AML-193 (cell line): ENCODE measurements at places on chromosomes 3 and 15.
A peak's percentile ranks its signal among the peaks of the same experiment; 100 is the strongest.

- DNase-seq, result no peak
Measured at GRCh38 chr15:50916400-50916799, 7.9 kb downstream of the AP4E1 start.

GRCh38 chr3:66922058-66922457 is 76.0 kb upstream of the KBTBD8 start:
- DNase-seq, result no peak

DNA sequence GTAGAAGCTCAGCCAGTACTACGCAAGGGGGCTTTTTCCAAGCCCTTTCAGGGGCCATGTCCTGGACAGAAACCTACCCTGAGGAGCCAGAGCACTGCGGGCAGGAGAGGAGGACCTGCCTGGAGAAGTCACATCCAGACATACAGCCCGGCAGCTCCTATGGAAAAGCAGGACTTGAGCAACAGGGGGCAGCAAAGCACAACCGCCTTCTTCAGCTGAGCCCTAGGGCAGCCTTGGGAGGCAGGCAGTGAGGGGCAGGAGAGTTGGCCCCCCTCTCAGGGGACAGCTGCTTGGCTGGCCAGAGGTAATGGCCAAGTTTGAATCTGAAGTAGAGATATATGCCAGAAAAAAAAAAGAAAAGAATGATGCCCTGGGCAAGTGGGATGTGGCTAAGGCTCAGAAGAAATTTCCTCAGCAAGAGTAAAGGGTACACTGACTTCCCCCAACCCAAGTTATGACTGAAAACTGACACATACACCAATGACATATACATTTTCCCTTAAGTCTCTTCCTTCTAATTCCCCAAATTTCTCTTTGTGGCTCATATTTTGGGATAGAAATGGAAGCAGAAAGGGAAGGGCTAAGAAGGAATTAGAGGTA is 56.9 kb downstream of the CYP19A1 start:
- DNase-seq, result peak; percentile 58

DNA sequence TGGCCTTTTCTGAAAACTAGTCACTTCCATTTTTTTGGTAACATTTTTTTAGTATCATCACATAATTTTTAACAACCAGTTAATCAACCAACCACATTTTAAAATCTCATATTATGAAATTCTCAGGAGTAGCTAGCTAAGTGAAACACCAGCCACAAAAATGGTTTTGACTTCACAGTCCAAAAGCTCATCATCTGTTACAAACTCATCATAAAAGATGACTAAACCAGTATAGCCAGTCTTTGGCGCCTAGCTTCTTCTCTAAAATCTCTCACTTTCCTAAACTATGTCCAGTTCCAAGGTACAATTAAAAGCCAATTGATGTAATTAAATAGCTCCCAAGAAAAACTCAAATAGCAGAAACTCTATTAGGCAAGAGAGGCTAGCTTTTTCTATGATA is 88.2 kb upstream of the ZNF385D start:
- no peak for DNase-seq

DNA sequence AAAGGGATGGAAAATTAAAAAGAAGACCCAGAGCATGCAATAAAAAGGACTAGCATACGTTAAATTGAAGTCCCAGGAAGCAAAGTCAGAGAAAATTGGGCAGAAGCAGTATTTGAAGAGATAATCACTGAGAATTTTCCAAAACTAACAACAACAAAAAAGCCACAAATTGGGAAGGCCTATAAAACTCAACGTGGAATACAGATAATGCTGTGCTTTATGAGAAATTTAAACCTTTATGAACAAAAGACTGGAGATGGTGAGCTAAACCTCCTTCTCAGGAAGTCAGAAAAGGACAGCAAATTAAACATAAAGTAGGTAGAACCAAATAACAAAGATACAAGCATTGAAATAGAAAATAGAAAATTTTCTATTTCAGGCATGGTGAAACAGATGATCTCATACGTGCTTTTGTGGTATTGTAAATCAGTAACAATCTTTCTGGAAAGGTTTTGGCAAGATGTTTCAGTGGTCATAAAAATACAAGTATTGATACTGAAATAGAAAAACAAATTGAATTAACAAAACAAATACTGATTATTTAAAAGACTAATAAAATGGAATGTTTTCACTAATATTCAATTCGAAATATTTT is 55.6 kb downstream of the LYSMD4 start:
- DNase-seq, result no peak

DNA sequence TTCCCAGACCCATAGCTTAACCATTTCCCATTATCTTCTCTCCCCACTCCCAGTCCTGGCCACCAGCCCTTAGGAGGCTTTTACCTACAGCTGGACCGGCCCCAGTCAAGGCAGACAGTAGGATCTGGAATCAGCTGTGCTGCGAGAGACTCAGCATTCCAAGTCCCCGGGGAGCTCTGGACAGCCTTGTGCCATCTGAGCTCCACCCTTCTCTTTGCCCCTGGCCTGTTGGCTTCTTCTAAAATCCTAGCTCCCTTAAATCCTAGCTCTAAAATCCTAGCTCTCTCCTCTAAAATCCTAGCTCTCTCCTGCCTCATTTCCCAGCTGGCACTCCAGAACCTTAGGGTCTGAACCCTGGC is 21.3 kb downstream of the MEGF11 start:
- DNase-seq, result no peak

DNA sequence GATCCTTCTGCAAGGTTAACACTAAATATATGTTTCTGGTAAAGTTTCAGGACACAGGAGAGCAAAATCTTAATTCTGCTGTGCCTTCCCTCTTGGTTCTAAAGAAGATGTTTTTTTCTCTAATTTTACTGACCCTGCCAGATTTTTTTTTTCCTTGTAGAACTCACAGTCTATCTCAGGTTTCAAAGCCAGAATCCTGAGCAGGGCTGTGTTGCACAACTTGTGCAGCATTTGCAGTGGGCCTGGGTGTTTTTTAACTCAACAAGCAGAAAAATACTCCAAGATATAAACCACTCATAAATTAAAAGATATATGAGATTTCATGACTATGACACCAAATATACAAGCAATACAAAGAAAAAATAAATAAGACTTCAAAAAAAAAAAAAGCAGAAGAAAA is 40.2 kb upstream of the ARF4 start:
- DNase-seq, result no peak

GRCh38 chr3:63508771-63509170 is 143.7 kb upstream of the SNTN start:
- no peak for DNase-seq

- DNase-seq, result no peak
Measured at GRCh38 chr3:5485427-5485826, 297.9 kb downstream of the EDEM1 start.

GRCh38 chr15:68025835-68026424 is 28.2 kb upstream of the PIAS1 start:
- no peak for DNase-seq

- peak; percentile 89 for DNase-seq
Measured at GRCh38 chr3:71130471-71131374, 452.8 kb downstream of the FOXP1 start.

DNA sequence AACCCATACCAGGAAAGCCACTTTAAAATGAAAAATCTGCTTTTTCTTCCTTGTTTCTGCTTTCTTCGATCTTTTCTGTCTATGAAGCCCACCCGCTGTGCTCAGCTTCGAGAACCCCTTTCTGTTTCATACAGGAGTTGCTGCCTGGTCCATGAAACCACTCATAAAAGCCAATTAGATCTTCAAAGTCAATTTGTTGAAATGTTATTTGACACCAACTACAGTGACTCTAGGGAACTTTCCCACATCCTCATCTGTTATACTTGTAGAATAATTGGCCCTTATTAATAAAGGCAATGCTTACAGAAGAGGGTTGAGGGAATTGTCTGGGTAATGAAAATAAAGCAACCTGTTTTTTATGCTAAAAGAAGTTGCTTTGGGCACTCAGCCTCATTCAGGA is 523.6 kb downstream of the OCA2 start:
- no peak for DNase-seq

DNA sequence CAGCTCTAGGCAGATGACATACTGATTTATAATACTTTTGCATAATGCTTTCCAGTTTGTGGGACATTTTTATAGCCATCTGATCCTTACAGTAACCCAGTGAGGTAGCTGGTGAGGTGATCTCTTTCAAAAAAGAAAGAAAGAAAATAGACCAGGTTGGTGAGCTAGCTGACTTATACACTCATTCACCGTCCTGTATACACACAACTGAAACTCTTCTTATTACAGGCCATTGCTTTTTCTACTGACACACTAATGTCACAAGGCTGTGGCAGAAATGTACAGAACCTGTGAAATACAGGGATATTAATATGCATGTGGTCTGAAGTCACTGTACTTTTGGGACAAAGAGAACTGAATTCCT is 150.2 kb upstream of the BHLHE40 start:
- DNase-seq, result no peak

- DNase-seq, result peak; percentile 24
Measured at GRCh38 chr3:16309558-16309957, 44.5 kb downstream of the OXNAD1 start.

DNA sequence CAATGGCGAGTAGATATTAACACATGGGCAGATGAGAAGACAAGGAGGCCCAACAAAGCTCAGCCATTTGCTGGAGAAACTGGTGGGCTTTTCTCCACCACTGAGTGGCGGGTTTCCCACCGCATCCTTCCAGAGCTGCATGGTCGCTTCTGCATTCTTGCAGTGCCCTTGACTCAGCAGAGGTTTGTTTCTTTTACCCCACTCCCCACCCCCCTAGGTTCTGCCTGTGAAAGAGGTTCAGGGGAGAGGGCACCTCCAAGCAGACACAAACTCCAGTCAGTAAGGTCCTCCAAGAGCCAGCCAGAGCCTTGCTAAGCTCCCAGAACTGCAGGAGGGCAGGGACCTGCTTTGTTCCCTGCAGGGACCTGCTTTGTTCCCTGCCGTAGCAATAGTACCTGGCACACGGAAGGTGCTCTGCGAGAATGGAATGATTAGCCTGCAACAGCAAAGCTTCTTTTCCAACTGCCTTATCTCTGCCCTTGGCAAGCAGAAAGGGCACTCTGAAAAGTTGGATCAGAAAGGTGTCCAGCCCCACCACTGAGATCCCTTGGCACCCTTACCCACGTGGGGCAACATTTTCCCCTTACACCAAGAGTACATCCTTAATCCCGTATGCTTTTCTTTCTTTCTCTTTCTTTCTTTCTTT is 1.4 kb downstream of the PAQR5 start:
- no peak for DNase-seq

DNA sequence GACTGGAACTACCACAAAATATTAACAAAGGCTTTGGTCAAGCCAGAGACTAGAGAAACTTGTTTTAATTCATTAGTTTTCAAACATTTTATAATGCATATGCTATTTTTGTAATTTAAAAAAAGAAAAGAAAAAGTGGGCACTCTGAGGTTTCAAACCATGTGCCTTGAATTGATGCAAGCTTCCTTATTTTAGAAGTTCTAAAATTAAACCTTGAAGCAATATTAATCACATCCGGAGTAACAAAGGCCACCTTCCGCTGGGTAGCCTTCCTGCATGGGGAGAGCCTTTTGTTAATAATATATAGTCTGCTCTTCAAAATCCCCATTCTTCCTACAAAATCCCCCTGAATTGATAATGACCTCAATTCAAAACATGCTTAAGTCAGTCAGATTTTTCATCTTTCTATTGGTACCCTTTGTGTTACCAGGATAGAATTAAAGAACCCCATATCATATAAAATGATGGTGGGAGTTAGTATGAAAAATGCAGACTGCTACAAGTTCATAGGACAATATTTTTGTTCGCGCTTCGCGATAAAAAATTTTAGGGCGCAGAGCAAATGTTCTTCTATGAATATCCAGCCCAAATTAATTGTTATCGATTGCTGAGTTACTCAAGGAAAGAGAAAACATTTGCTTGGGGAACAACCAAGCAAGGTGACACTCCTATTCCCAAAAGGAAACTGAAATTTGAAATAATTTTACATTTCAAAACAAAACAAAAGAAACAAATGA is 30.6 kb downstream of the LDHAL6B start:
- DNase-seq, result peak; percentile 69

- DNase-seq, result no peak
Measured at GRCh38 chr15:48602358-48603122, 43.0 kb downstream of the FBN1 start.

DNA sequence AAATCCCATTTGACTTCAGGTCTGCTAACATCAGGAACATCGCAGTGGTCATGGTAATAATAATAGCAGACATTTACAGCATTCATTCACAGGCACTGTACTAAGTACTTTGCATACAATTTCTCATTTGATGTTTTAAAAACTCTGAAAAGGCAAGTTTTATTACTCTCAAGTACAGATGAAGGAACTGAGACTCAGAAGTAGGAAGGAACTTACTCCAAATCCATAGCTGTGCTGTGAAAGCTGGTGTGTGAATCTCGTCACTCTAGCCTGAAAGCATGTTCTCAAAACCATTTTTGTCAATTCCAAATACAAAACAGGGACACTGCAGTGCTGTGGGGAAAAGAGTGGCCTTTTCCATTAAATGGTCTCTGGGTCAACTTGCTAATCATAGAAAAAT is 179.9 kb downstream of the FAM43A start:
- no peak for DNase-seq

GRCh38 chr3:125152951-125153350 is 59.6 kb downstream of the SLC12A8 start:
- DNase-seq, result no peak

- no peak for DNase-seq
Measured at GRCh38 chr15:50144341-50145120, 25.5 kb upstream of the ATP8B4 start.

DNA sequence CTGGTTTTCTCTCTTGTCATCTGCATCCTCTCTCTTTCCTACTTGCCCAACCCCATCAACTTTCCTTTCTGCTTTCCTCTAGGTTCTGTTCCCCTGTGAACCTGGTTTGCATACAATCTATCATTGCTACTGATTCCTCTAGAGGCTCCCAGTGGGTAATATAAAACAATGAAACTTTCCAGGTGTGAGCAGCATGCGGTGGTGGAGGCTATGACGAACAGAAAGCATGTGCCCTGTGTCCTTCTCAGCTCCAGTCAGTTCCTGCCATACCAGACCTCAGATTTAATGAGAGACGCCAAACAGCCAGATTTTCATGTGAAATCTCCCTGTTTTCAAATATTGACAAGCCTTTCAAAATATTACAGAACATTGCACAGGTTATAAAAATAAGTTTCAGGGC is 3.5 kb upstream of the ACAP2 start:
- DNase-seq, result no peak

DNA sequence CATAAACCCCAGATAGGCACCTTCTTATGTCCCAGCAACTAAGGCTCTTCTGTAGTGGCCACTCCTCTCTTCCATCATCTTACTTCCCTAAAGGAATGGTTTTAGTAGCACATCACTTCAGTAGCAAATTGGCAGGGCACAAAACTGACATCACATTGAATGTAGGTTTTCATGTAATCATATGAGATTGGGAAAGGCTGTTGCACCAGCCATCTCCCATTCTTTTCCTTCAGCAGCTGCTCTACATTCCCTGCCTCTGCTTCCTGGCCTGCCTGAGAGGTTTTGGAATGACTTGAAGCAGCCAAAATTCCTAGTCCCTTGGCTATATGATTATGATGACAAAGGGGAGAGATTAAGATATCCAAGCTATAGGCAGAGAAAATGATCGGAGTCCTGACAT is 36.5 kb downstream of the NSUN3 start:
- DNase-seq, result no peak

DNA sequence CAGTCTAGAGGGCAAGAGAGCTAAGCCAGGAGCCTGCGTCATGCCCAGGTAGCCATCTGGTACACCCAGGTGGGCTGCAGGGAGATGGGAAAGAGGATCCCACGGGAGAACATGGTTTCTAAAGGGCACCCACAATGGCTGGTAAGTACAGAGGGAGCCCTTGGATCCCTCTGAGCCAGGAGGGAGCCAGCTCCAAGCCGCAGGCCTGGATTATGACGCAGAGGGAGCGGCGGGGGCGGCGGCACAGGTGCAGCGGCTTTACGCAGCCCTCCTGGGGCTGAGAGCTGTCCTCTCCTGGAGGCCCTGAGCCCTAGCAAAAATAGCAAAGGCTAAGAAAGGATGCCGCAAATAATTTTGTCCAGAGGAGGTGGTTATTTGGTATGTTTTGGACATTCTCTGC is 2.8 kb downstream of the CAV3 start:
- no peak for DNase-seq
